ENCODE measurements at places on chromosomes 12 and 14.
A peak's percentile ranks its signal among the peaks of the same experiment; 100 is the strongest.

DNA sequence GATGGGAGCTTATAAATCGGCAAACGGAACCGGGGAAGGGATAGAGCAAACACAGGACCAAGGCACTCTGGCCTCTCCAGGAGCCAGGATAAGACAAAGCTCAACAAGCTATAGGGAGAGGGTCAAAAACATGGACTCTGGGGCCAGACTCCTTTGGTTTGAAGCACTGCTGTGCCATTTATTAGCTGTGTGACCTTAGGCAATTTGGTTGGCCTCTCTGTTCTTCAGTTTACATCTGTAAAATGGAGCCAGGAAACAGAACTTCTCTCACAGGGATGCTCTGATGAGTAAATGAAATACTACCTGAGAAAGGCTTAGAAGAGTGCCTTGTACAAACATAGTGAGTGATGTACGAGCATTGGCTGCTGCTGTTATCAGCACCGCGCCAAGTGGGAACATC lies 213.3 kb upstream of the PWP1 start:
- DNase-seq: no peak

DNA sequence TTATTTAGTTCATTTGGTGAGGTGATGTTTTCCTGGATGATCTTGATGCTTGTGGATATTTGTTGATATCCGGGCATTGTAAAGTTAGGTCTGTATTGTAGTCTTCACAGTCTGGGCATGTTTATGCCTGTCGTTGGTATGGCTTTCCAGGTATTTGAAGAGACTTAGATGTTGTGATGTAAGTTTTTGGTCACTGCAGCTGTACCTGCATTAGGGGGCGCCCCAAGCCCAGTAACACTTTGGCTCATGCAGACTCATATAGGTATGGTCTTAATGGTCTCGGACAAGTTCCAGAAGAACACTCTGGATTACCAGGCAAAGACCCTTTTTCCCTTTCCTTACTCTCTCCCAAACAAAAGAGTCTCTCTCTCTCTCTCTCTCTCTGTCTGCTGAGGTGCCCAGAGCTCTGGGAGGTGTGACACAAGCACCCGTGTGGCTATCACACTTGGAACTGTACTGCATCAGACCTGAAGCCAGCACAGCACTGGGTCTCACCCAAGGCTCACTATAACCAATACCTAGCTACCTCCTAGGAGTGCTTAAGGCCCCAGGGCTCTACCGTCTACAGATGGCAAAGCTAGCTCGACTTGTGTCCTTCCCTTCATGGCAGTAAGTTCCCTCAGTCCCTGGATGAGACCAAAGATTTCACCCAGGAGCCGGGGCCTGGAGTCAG lies 425.8 kb upstream of the ATXN7L3B start:
- DNase-seq: no peak

DNA sequence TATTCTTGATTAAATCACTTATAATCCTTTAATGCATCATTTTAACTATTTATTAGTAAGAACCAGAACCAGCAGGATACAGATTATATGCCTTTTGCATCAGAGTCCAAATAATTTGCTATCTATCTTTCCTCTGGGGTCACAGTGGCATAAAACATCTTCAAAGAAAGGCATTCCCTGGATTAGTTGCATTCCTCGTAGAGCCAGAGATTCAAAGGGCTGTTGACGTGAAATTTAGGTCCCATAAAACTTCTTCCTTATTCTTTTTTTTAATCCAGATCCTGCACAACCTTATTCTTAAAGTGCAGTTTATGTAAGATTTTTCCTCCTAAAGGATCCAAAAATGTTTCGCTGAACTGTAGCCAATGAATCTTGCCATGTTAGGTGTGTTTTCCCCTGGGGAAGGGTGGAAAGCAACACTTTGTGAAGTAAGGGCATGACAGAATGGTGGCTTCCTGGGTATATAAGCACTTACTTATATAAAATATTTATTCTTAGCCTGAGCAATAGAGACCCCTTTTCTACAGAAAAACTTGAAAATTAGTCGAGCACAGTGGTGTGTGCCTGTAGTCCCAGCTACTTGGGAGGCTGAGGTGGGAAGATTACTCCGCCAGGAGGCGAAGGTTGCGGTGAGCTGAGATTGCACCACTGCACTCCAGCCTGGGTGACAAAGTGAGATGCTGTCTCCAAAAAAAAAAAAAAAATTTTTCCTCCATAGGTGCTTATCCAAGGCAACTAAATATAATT lies 208.7 kb downstream of the PCNX1 start:
- DNase-seq: no peak

DNA sequence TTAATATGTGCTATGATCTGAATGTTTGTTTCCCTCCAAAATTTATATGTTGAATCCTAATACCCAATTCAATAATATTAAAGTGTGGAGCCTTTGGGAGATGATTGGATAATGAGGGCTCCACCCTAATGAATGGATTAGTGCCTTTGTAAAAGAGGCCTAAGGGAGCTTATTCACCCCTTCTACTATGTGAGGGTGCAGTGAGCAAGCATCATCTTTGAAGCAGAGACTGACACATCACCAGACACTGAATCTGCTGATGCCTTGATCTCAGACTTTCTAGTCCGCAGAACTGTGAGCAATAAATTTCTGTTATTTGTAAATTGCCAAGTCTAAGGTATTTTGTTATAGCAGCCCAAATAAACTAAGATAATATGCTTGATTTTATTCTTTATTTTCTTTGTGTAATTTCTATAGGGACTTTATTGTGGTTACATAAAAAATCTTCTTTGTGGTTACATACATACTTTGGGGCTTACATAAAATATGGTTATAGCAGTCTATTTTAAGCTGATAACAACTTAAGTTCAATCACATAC lies 131.1 kb upstream of the SLC38A2 start:
- DNase-seq: no peak

- DNase-seq: peak; percentile 24
These were observed 6.9 kb upstream of the SPRYD4 start for GRCh38 chr12:56461235-56462159.

GRCh38 chr12:121614872-121615467 lies 11.4 kb upstream of the ORAI1 start:
- no peak for DNase-seq

- no peak for DNase-seq
These were observed 69.6 kb downstream of the SLC41A2 start for GRCh38 chr12:104888481-104888880.

GRCh38 chr12:112788205-112788604 lies 3.3 kb upstream of the RPH3A start:
- DNase-seq: no peak

DNA sequence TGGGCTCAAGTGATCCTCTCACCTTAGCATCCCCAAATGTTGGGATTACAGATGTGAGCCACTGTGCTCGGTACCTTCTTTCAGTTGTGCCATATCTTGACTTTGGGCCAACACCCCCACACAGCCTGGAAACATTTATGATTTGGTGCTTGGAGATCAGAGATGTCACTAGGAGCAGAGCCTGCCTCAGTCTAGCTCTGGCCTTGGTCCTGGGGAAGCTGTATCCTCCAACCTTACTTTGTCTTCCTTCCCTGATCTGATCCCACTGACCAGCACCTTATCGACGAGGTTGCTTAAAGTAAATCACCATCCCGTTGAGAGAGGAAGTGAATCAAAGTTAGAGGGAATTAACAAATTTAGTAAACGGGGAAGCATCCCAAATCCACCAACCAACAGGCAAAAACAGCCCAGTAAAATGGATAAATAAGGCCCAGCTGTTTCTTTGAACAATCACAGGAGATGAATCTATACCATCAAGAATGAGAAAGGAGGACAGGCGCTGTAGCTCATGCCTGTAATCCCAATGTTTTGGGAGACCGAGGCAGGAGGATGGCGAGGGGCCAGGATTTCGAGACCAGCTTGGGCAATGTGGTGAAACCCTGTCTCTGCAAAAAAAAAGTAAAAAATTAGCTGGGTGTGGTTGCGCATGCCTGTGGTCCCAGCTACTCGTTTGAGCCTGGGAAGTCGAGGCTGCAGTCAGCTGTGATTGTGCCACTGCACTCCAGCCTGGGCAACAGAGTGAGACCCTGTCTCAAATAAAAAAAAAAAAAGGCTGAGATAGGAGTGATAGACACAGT lies 3.4 kb downstream of the PLBD2 start:
- DNase-seq: no peak

GRCh38 chr12:67758521-67758920 lies 110.0 kb downstream of the DYRK2 start:
- no peak for DNase-seq

- no peak for DNase-seq
These were observed 174.2 kb upstream of the CCDC196 start for GRCh38 chr14:66311990-66312389.

- peak; percentile 62 for DNase-seq
These were observed 662 bp downstream of the EPS8 start for GRCh38 chr12:15788233-15789219.

GRCh38 chr14:32078858-32079216 lies 1.7 kb downstream of the ARHGAP5 start:
- DNase-seq: peak; percentile 17

DNA sequence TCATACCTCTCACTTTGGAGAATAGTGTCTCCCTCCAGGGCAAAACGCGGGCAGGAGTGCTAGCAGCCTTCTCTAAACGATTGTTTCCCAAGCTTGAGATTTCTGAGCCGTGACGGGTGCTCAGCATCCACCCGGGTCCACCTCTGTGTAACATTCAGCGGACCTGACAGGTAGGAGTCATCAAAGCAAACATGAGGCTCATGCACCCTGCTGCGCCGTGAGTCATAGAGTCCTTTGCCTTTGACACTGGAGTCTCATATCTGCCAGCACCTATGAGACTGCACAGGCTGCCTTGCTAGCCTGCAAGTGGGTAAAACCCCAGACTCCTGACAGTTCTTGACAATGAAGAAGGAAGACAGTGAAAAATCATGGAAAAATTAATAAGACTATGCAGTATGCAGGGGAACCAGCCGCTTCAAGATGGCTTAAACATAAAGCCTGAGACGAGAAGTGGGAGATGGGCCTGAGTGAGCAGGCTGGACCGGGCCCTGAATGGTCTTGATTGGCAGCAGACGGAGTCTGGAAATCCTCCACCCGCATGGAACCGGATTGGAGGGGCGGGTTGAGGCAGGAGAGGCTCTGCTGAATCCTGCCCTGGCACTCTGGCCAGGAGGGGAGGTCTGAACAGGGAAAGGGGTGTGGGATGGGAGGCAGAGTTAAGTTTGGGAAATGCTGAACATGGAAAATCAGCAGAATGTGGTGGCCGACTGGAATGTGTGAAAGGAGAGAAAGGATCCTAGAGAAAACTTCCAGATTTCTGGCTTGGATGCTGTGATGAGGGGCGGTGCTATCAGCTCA lies 54.2 kb downstream of the LGMN start:
- DNase-seq: no peak

GRCh38 chr14:32258336-32258993 lies 55.4 kb upstream of the RNU6-8 start:
- DNase-seq: no peak

- DNase-seq: no peak
These were observed 32.7 kb downstream of the CFAP54 start for GRCh38 chr12:96521895-96522682.

- DNase-seq: no peak
These were observed 52.8 kb downstream of the SLC38A6 start for GRCh38 chr14:61033855-61034254.

- DNase-seq: no peak
These were observed 31.4 kb downstream of the ABCD4 start for GRCh38 chr14:74271365-74271764.

- DNase-seq: peak; percentile 22
These were observed 39.5 kb upstream of the RIN3 start for GRCh38 chr14:92473969-92474535.

- DNase-seq: no peak
These were observed 65.0 kb downstream of the CDK17 start for GRCh38 chr12:96335270-96335669.

GRCh38 chr12:75208856-75209811 lies 505 bp downstream of the KCNC2 start:
- peak; percentile 9 for DNase-seq

DNA sequence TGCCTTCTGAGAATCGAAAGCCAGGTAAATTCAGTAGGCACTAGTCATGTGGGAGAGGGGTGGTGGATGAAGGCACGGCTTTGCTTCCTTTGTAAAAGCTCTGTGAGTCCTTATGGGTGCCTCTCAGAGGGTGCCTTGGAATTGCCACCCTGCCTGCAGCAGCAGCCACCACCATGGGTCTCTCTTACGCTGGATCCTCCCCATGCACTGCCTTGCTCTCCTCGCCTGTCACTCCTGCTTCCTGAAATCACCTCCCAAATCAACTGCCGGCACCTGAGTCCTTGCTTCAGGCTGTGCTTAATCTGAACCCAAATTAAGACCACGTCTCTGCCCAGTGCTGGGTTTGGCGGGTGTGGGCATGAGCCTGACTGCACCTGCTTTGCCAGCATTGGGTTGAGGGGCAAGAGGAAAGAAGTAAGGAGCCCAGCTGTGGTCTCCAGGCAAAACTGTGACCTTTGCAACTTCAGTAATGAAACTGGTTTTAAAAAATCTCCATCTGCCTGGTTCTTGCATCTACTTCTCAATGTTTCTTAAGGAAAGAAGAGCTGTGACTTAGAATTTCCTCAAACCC lies 55.9 kb upstream of the CLMN start:
- DNase-seq: no peak

- DNase-seq: no peak
These were observed 23.1 kb upstream of the KCNK10 start for GRCh38 chr14:88346048-88346639.

DNA sequence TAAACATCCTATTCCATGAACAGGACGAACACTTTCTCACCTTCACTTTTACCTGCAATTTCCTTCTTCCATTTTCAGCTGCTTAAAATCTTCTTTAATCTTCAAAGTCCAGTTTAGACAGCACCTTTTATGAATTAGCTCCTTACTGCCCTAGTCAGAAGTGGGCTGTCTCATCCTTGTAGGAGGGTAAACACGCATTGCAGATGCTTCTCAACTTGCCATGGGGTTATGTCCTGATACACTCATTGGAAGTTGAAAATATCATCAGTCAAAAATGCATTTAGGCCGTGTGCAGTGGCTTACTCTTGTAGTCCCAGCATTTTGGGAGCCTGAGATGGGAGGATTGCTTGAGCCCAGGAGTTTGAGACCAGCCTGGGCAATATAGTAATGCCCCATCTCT lies 35.2 kb downstream of the HMGA2 start:
- DNase-seq: no peak

DNA sequence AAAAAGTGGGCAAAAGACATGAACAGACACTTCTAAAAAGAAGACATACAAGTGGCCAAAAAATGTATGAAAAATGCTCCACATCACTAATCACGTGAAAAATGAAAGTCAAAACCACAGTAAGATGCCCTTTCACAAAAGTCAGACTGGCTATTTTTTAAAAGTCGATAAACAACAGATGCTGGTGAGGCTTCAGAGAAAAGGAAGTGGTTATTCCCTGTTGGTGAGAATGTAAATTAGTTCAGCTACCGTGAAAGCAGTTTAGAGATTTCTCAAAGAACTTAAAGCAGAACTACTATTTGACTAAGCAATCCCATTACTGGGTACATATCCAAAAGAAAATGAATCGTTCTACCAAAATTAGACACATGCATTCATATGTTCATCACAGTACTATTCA lies 237.0 kb downstream of the KIF21A start:
- DNase-seq: no peak

DNA sequence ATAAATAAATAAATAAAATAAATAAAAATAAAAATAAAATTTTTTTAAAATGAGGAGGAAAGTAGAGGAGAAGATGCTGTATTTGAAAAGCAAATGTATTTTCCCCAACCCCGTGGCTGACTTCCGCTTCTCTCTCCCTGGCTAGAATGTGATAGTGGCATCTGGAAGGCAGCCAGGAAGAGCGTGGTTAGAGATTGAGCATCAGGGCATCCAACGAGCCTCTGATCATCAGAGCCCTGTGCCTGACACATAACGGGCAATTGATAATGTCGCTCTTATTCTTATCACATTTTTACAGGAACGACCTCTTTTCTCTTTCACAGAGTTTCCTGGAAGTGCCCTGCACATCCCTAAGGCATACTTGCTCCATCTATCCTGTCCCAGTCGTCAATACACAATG lies 496.9 kb upstream of the TMEM132C start:
- no peak for DNase-seq
